GM20000 (cell line): ENCODE measurements at places on chromosomes 16 and 17.

DNA sequence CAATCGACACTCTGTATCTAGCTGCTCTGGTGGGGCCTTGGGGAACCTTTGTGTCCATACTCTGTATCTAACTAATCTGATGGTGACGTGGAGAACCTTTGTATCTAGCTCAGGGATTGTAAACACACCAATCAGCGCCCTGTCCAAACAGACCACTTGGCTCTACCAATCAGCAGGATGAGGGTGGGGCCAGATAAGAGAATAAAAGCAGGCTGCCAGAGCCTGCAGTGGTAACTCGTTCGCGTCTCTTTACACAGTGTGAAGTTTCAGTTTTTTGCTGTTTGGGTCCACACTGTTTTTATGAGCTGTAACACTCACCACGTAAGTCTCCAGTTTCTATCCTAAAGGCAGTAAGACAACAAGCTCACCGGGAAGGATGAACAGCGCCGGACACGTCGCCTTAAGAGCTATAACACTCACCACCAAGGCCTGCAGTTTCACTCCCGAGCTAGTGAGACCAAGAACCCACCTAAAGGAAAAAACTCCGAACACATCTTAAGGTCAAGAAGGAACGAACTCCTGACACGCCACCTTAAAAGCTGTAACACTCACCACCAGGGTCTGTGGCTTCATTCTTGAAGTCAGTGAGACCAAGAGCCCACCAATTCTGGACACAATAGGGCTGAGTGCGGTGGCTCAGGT, 64.6 kb downstream of the KPNA2 start:
- DNase-seq: no peak

- peak; percentile 88 for DNase-seq
Measured at GRCh38 chr16:57084257-57084770, 8.1 kb upstream of the CPNE2 start.

GRCh38 chr16:84864326-84864955, 44.7 kb downstream of the CRISPLD2 start:
- DNase-seq: no peak

DNA sequence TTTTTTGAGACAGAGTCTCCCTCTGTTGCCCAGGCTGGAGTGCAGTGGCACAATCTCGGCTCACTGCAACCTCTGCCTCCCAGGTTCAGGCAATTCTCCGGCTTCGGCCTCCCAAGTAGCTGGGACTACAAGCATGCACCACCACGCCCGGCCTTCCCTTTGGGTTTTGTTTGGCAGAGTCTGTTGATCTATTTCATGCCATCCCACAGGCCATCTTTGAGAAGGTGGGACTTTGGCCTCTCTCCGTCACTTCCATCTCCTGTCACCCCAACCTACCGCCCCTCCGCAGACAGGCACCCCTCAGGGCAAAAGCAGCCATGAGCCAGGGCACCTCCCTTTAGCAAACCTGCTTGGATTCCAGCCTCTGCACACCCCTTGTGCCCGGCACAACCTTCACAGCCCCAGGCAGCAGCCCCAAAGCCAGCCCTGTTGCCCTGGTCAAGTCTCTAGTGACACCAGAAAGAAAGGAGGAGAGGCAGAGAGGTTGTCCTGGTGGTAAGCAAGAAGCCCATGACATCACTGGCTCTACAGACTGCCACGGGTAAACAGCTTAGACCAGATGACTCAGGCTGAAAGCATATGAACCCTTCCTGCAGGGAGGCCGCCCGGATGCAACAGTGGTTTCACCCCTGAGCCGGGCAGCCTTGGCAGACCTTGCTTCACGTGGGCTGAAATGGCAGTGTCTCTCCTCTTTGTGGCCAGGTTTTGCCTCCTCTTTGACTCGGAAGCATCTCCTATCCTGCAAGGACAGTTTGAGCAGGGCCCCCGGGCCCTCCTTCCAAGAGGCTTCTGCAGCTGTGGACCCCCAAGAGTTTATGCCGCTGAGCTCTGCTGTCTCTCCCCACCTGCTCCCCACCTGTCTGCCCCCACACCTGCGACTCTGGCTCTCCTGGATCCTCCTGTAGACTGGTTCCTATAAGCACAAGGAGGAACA, 8.1 kb upstream of the TIMP2 start:
- DNase-seq: peak; percentile 61

DNA sequence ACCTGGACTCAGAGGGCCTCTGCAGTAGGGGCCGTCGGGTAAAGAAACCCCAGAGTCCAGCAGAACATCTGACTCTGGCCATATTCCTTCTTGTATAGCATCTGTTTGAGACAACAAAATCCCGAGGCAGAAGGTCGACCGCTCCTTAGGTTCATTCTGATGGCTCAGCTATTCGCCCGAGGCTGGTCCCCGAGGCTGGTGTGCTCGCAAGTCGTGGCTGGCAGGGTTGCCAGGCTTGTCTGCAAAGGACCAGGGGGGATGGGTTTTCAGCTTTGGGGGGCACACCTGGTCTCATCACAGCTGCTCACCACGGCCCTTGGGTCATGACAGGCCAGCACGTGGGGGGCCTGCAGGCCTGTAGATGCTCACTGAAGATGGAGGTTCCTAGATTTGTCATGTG, 119.1 kb downstream of the BANP start:
- DNase-seq: no peak

DNA sequence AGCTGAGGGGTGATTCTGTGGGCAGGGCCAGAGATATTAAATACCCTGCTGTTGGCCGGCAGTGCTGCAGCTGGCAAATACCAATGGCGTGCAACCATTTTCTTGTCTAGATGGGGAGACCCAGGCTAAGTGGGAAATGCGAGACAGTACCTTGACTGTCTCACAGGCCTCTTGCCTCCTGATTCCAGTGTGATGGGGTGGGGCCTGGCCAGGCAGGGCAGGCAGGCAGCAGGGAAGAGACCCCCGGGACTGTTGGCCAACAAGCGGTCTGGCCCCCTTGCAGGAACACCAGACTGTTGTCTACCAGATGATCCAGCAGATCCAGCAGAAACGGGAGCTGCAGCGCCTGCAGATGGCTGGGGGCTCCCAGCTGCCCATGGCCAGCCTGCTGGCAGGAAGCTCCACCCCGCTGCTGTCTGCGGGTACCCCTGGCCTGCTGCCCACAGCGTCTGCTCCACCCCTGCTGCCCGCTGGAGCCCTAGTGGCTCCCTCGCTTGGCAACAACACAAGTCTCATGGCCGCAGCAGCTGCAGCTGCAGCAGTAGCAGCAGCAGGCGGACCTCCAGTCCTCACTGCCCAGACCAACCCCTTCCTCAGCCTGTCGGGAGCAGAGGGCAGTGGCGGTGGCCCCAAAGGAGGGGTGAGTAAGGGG, 5.7 kb upstream of the CISD3 start:
- DNase-seq: no peak

GRCh38 chr16:50819706-50820105, 77.8 kb downstream of the CYLD start:
- no peak for DNase-seq

GRCh38 chr16:23435500-23435899, 17.5 kb downstream of the COG7 start:
- peak; percentile 67 for DNase-seq

GRCh38 chr17:60416368-60416925, 5.8 kb upstream of the CHCT1 start:
- DNase-seq: no peak

DNA sequence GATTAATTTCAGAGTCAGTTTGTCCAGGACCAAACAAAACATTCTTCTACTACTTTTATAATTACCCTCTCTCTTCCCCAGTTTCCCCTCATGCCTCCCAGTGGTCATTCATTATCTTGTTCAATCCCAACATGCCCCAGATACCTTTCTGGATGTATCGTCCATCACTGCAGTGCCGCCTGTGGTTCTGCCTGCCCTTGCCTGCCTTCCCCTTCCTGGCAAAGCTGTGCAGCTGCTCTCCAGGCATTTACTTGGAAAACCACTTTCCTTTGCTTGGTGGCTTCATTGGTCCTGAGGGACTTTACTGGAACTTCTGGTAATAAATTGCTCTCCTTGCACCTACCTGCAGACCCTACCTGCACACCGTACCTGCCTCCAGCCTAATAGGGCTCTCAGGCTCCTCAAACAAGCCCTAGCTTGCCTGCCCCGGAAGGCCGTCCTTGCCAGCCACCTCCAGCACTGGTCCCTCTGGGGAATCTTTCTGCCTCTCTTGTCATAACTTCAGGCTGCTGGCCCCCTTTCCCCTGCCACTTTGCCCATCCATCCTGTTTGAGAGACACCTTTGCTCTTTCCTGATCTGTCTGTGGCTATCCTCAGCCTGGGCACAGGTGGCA, 19.5 kb upstream of the MSI2 start:
- no peak for DNase-seq
